ENCODE measurements at places on chromosomes 4 and X.

GRCh38 chrX:18490806-18491555 lies 65.6 kb downstream of the CDKL5 start:
- no peak for DNase-seq
- H3K27me3 ChIP-seq: no peaks in the 10 kb centered on the region
- H3K36me3 ChIP-seq: no peaks in the 10 kb centered on the region
- no peaks in the 10 kb centered on the region for H3K4me1 ChIP-seq
- H3K4me3 ChIP-seq: no peak overlapping the region
- H3K27ac ChIP-seq: no peak overlapping the region

GRCh38 chr4:171565130-171565788 lies 247.9 kb upstream of the GALNTL6 start:
- DNase-seq: no peak
- no peaks in the 10 kb centered on the region for H3K36me3 ChIP-seq
- H3K4me1 ChIP-seq: no peaks in the 10 kb centered on the region
- H3K27me3 ChIP-seq: no peaks in the 10 kb centered on the region

- no peak overlapping the region for H3K4me3 ChIP-seq
- DNase-seq: no peak
- no peak overlapping the region for H3K27ac ChIP-seq
- H3K36me3 ChIP-seq: no peaks in the 10 kb centered on the region
- H3K4me1 ChIP-seq: no peaks in the 10 kb centered on the region
These were observed 330.4 kb upstream of the NWD2 start for GRCh38 chr4:36914106-36914505.

GRCh38 chrX:100494646-100495370 lies 84.7 kb upstream of the PCDH19 start:
- no peaks in the 10 kb centered on the region for H3K27me3 ChIP-seq
- H3K36me3 ChIP-seq: no peaks in the 10 kb centered on the region
- no peak overlapping the region for H3K27ac ChIP-seq
- H3K4me1 ChIP-seq: no peaks in the 10 kb centered on the region

DNA sequence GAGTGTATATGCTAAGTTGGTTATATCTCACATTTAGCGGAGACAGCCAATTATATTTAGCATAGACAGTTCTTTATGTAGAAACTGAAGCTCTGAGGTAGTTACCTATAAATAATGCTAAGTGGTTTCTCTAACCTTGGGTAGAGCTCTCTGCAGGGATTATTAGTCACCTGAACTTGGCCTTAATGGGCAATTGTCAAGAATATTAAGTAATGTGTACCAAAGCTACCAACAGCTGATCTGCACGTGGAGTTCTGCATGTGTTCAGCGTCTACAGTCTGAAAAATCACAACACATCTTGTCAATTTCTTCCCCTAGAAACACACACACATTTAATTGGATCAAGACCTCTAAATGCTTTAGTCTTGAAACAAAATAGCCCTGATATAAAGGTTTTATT lies 740.6 kb upstream of the FAM241A start:
- H3K4me1 ChIP-seq: no peaks in the 10 kb centered on the region
- H3K27me3 ChIP-seq: no peaks in the 10 kb centered on the region
- H3K27ac ChIP-seq: no peak overlapping the region
- H3K36me3 ChIP-seq: no peaks in the 10 kb centered on the region
- H3K4me3 ChIP-seq: no peak overlapping the region

GRCh38 chr4:13851085-13851940 lies 223.8 kb upstream of the BOD1L1 start:
- no peak for DNase-seq
- H3K36me3 ChIP-seq: no peaks in the 10 kb centered on the region
- H3K4me1 ChIP-seq: no peaks in the 10 kb centered on the region
- H3K27ac ChIP-seq: no peak overlapping the region
- no peaks in the 10 kb centered on the region for H3K27me3 ChIP-seq

DNA sequence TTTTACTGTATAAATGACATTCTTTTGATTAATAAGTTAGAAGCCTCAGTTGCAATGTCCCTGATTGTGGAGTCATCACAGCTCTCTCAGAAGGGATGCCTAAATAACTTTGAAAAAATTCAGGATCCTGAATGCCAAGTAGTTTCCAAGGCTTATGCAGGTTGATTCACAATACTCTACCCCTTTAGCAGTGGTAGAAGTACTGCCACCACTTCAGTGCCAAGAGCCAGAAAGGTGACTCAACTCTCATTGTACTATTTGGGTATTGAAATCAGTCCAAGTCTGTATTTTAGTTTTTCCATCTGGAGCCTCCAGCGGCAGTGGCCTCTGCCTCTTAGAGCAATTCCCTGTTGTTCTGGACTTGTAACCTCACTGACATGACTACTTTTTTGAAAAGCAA lies 320.1 kb upstream of the NDST4 start:
- H3K27me3 ChIP-seq: no peaks in the 10 kb centered on the region
- no peaks in the 10 kb centered on the region for H3K4me1 ChIP-seq
- H3K4me3 ChIP-seq: no peak overlapping the region
- no peaks in the 10 kb centered on the region for H3K36me3 ChIP-seq
- no peak overlapping the region for H3K27ac ChIP-seq
- DNase-seq: no peak

Measured in effector memory CD4-positive, alpha-beta T cell (primary cell).